ENCODE measurements at places on chromosomes 5 and 9. TPM values are rescaled to one million over a fixed set of nuclear protein-coding genes. Genes with fewer than 3 reads are reported as not detected.

Gene CCL27
- 0.58 TPM for total RNA-seq

Gene BAAT
- not detected for total RNA-seq

Gene SOHLH1
- not detected for total RNA-seq

Gene F2RL2
- total RNA-seq = 1.8 TPM

Gene COL23A1
- not detected for total RNA-seq

Gene CBY3
- not detected for total RNA-seq

Gene OTP
- total RNA-seq = not detected

Gene LURAP1L
- total RNA-seq = 2.8 TPM
